GM04504 (cell line): ENCODE measurements at places on chromosomes 2 and 18.

- DNase-seq = peak; percentile 19
These were observed 39.9 kb upstream of the DARS1 start for GRCh38 chr2:136025057-136025973.

DNA sequence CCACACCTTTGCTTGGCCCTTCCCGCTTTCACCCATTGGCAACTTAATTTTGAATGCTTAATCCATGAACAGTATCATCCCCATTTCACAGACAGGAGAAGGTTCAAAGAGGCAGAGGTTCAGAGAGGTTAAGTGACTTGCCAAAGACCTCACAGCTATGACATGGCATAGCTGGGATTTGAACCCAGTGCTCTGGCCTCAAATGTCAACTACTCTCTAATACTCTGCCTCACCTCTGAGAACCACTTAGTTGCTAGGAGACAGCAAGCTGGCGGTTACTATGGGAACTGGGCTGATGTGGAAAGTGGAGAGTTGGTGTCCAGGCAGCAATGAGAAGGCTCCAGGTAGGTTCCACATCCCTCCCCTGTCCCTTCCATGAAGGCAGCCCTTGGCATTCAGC lies 15.8 kb upstream of the PRSS56 start:
- DNase-seq = no peak

- no peak for DNase-seq
These were observed 93.3 kb upstream of the NT5C1B start for GRCh38 chr2:18682681-18683080.

DNA sequence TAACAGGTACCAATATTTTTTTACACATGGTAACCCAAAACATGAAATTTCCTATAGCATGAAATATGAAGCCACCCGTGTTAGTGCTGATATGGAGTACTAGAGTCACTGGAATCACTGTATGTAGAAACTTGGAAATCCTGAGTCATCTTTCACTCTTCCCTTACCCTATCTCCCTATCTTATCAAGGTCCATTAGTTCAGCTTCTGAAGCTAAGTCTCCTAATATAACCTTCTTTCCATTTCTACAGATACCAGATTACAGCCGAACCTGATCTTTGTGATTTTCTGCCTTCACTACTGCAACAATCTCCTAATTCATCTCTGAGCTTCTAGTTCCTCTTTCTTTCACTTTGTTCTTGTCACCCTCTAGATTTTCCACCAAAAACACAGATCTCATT lies 59.0 kb downstream of the SEPTIN10 start:
- DNase-seq = no peak

DNA sequence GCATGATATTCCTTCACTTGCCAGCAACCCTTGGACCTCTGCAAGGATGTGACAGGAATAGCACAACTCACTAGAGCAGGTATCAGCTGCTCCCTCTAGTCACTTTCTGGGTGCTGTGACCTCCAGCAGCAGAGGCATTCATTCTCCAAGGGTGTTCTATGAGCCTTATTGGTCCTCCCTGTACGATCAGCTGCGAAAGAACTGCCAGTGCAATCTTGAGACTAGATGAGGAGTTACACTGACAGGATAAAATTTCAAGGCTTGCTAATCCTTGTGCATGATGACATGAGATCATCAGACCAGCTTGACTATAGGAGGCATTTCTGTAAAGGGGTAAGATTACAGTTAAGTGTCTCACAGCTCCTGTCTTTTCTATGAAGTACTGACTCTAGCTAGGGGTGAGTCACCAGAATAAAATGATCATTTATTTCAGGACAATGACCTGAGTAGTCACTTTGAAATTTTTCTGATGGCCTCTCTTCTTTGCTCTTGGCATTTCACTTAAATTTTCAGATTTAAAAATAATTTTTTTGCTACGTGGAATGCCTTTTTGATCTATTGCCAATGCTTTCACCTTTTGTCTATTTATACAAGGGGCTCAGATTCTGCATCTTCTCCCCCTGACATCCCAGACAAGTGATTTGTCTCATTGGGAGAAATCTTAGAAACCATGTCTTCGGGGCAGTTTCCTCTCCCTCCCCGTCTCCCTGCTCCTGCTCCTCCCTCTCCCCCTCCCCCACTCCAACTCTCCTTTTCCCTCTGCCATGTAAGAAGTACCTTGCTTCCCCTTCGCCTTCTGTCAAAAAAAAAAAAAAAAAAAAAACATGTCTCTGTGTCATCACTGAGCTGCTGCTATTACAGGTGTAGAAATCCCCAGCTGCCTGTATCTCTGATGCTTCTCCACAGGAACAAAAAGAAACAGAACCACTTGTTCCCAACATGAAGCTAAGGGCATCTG lies 49.2 kb upstream of the FRZB start:
- DNase-seq = peak; percentile 60
